CD4-positive, alpha-beta T cell treated with Interleukin-15 for 1 hour (primary cell): ENCODE measurements at places on chromosomes 2 and 18.

DNA sequence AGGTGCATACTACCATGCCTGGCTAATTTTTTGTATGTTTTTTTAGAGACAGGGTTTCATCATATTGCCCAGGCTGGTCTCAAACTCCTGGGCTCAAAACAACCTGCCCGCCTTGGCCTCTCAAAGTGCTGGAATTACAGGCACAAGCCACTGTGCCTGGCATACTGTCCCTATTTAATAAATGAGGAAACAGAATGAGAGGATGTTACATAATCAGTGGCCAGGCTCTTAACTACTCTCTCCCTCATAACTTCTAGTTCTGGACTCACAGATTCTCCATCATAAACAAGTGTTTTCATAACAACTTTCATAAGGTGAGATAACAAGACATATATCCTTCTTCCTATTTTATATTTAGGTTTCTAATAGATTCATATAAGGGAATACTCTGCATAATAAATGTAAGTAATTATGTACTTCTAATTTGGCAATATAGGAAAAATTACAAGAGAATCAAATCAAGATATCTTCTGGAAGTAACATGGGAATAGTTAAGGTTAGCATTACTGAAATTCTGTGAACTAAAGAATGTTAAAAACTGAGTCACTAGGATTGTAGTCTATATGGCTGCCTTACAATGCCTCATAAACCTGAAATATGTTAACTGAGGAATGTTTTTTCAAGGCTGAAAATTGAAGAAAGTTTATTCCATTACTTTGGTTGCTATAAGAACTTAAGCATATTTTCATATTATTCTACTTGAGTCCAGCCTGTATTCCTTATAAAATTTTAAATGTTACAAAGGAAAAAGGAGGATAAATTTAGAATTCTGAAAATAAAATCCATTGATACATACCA lies 71.3 kb downstream of the SLC25A12 start:
- DNase-seq: no peak

DNA sequence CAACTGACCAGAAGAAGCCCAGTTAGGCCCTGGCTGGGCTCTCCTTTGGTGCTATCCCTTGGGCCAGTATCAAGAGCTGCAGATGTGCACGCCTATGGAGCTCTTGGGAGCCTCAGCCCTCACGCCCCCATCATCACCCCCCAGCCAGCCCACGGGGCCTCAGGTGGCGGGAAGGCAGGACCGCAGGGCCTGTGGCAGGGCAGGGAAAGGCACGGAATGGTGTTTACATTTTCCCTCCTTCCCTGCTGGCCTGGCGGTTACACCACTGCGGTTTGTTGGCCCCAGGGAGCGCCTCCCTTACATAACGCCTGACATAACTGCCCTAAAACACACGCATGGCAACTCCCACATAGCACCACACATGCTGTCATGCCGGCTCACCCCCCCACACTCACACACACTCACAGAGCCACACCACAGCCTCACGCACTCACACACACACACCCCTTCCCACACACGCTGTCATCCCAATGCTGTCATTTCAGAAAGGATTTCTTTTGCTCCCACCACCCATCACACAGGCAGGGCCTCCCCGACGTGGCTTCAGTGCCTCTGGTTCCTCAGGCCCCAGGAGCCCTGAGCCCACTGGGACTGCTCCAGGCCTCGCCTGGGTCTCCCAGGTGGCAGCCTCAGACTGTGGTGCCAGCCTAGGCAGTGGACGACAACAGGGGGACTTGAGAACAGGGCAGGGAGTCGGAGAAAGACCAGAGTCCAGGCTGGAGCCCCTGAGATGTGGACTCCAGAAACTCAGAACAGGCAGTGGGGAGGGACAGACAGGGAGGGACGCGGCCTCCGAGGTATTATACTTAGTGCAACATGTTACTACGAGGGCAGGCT lies 15.7 kb downstream of the ZFP36L2 start:
- DNase-seq: peak; percentile 73

DNA sequence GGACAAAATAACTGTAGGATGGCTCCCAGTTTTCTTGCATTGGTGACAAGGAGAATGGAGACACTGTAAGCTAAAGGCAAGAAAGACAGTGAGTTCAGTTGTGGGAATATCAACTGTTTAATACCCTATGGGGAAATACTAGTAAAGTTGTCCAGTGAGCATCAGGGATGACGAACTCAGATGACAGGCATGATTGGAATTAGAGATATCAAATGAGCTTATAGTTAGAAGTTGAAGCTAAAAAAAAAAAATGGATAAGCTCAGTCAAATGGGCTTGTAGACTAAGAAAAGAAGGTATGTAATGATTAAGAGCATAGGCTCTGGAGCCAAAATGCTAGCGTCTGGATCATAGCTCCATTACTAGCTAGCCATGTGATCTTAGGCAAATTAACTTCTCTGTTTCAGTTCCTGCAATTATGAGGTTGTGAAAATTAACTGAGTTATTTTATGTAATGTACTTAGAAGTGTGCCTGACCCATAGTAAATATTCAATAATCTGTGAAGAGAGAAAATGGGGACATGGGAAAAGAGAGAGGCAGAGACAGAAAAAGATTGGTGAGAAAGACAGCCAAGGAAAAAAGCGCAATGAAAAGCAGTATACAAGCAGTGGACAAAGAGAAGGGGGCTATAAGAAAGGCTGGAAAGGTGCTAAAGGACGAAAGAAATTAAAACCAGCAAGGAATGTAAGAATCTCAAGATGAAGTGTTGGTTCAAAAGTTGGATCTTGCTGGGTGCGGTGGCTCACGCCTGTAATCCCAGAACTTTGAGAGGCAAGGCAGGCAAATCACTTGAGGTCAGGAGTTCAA lies 95.7 kb upstream of the SLC39A10 start:
- DNase-seq: no peak

DNA sequence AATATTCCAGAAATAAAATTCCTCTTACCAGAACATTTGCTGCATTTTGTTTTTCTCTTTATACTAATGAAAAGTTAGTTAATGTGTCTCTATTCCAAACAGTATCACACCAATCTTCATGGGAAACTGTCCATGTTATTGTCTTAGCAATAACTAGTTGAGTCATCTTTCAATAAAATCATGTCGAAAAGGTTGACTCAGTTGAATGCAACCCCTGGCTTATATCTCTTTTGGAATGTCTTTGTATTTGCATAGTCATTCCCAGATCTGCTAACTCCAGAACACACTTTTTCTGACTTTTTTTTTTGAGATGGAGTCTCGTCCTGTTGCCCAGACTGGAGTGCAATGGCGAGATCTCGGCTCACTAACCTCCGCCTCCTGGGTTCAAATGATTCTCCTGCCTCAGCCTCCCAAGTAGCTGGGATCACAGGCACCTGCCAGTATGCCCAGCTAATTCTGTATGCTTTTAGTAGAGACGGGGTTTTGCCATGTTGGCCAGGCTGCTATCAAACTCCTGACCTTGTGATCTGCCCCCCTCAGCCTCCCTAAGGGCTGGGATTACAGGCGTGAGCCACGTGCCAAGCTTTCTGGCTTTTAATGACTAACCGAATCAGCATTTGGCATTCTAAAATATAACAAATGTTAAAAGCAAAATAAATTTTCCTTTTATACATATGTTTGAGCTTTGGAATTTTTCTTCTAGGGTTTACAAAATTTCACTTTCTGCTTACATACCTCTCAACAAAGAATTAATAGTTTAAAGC lies 133.2 kb upstream of the GULP1 start:
- no peak for DNase-seq

DNA sequence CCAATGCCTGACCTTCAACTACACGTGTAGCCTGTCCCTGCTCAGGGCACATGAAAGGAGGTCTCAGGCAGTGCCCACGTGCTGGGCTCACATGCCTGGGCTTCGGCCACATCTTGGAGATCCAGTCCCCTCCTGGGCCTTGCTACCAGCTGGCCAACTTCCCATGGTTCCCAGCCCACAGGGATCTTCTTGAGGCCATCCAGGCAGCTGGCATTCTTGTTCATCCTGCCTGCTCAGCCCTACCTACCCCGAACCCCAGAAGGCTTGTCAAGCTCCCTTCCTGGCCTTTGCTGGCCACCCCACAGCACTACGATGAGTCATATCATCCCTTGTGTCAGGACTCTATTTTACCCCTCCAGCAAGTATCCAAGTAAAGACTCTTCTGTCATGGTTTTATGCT lies 97.1 kb downstream of the ZBTB7C start:
- no peak for DNase-seq

DNA sequence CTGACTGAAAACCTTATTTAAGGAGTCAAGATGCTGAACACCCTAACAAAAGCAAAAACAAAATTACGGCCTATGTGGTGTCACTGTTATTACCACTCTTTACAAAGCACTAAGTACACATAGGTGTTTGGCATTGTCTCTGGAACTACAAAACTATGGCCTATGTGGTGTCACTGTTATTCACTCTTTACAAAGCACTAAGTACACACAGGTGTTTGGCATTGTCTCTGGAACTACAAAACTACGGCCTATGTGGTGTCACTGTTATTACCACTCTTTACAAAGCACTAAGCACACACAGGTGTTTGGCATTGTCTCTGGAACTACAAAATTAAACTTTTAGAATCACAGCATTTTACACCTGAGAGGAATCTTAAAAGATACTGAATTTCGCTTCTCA lies 47.4 kb downstream of the SLC35F5 start:
- DNase-seq: no peak

DNA sequence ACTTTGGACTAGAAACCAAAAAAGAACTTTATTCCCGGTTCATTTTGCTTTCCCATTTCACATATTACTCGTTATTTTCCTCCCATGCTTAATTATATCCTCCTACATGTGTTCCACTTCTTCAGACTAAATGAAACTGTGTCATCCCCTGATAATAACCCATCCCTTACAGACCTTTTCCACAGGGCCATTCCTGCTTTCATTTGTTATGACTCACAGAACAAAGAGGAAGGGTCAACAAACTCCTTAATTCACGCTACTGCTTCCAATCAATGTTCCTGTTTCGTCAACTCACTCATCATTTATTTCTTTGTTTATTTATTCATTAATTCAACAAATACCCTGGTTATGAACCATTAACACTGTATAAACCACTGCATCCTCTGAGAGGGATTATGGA lies 104.5 kb downstream of the ZEB2 start:
- DNase-seq: no peak

GRCh38 chr2:196427986-196428634 lies 211.4 kb upstream of the CCDC150 start:
- no peak for DNase-seq

DNA sequence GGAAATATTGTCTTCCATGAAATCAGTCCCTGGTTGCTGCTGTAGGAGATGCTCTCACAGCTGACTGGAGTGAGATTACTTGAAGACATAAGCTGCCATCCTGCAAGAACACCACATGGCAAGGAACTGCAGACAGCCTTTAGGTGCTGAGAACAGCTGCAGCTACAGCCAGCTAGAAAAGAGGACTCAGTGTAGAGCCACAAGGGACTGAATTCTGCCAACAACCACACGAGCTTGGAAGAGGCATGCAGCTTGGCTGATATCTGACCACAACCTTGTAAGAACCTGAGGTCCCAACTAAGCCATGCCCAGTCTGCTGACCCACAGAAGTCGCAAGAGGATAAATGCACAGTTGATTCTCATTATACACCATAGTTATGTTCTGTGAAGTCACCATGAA lies 181.8 kb upstream of the ARL4C start:
- DNase-seq: no peak

GRCh38 chr18:27110319-27110718 lies 74.8 kb downstream of the CHST9 start:
- no peak for DNase-seq

GRCh38 chr2:179272406-179273192 lies 8.0 kb upstream of the SESTD1 start:
- DNase-seq: no peak

GRCh38 chr2:143706354-143706753 lies 577.1 kb downstream of the ARHGAP15 start:
- DNase-seq: no peak

DNA sequence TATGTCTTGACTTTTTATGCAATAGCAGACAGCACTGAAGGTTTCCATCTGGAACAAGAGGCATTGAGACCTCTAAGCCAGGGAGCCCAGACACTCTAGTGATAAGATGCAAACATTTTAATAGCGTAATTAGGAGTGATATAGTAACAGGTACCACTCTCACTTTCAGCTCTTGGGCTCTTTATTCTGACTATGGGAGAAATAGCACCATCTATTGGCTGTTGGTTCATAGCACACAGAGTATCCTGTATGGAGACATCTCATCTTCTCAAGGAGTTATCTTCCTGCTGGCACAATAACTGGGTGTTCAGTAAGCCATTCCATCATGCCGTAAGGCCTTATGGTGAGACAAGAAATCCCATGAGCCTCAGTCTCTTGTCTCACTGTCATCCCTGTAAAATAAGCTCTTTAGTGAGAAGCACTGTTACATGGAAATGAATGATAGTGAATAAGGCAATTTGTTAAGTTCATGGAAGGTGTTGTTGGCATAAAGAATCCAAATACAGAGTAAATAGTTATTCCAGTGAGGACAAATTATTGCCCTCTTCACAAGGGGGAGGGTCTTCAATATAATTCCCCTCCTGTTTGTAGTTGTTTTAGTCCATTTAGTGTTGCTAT lies 48.3 kb downstream of the THUMPD2 start:
- DNase-seq: no peak

- no peak for DNase-seq
Measured at GRCh38 chr18:74418023-74418422, 39.1 kb downstream of the DIPK1C start.

GRCh38 chr2:231701456-231702373 lies 6.6 kb upstream of the PTMA start:
- no peak for DNase-seq

DNA sequence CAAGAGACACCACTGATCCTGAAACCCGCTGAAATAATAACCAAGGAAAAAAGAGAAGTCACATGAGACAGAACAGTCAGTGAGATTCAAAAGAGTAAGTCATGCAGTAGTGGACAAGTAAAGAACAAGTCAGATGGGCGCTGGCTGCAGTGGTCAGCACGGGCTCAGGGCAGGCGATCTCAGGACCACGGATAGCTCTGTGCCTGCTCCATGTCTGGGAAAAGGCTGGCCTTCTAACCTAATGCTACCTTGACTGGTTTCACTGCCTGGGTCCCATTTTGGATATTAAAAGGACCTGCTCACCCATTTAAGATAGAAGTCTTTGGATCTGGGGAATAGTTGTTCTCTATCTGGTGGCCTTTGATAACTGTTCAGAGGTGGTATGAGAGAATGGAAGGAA lies 61.7 kb upstream of the LCLAT1 start:
- no peak for DNase-seq

GRCh38 chr2:197236159-197236558 lies 74.4 kb downstream of the ANKRD44 start:
- DNase-seq: no peak

DNA sequence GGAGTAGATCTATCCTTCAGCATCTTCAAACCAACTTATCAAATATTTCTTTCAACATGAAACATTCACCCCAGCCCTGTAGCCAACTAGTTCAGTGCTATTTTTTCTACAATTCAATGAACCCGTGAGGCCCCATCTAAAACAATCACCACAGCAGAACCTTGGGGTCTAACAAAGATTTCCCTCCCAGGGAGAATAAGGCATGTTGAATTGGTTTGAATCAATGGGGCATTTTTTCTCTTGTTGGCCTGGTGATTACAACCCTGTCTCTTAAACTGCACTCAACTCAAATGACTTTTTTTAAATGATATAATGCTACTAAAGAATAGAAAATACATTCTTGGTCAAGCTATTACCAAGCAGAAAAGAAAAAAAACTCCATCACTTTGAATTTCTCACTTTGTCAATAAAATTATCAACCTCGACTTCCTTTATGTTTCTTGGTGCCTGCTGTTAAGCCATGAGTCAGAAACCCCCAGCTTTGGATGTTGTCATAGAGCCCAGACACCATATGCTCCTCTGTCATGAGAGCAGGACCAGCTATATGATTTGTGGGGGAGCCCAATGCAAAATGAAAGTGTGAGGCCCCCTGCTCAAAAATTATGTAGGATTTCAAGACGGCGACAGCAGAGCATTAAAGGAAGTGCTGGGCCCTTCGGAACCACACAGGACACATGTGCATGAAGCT lies 282.4 kb downstream of the MEIS1 start:
- DNase-seq: no peak
